ENCODE measurements at places on chromosomes 4 and X.
A peak's percentile ranks its signal among the peaks of the same experiment; 100 is the strongest.

DNA sequence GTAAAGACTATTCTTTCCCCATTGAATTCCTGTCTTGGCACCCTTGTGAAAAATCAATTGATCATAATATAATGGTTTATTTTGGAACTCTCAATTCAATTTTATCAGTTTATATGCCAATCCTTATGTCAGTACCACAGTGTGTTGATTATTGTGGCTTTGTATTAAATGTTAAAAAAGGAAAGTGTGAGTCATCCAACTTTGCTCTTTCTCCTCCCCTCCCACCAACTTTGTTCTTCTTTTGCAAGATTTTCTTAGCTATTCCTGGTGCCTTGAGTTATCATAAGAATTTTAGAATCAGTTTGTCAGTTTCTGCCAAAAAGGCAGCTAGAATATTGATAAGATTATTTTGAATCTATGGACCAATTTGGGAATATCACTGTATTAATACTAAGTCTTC lies 11.2 kb upstream of the RNF175 start:
- DNase-seq: peak; percentile 2

- DNase-seq: no peak
These were observed 166.9 kb upstream of the PCDH10 start for GRCh38 chr4:132982151-132982550.

GRCh38 chrX:118126286-118126685 lies 9.7 kb upstream of the KLHL13 start:
- no peak for DNase-seq

DNA sequence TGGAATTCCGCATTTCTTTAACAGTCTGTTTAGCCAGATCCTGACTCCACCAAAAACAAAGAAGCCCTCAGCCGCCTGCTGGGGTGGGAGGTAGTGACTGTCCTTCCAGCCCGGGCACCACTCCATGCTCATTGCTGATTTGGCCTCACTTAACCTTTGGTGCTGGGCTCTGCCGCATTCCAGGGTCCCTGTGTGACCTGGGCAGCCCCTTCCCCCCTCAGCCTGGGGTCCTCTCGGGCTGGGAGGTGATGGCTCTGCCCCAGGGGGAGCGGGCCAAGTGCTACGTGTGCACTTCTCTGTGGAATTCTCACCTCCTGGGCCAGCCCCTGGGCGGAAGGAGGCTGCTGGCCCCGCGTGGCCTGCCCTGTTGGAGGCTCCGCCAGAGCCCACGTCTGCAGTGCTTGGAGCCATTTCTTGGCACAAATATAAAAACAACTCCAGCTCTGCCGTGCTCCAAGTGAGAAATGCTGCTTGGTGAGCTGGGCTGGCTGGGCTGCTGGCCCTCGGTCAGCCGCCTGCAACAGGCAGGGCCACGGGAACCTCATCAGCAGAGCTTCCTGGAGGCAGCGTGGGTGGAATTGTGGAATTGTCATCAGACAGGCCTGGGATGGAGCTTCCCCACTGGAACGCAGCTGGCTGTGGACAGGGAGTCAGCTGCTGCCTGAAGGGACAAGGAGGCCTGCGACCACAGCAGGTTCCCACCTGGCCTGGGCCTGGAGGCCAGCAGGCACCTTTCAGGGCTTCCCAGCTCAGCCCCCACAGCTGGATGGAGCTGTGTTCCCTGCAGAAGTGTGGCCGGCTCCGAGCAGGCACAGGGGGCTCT lies 66.0 kb downstream of the TRMT44 start:
- no peak for DNase-seq

GRCh38 chr4:8904666-8905065 lies 33.0 kb upstream of the HMX1 start:
- DNase-seq: no peak

DNA sequence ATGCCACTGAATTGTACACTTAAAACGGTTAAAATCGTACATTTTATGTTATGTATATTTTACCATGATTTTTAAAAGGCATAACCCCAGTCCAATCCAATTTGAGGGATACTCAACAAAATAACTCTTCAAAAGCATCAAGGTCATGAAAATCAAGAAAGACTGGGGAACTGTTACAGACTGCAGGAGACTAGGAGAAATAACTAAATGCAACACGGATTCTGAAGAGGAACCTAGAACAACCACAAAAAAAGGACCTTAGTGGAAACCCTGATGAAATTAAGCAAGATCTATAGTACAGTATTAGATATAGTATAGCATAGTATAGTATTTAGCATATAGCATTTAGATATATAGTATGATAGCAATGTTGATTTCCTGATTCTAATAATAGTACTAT lies 26.8 kb downstream of the SH3KBP1 start:
- DNase-seq: peak; percentile 21

DNA sequence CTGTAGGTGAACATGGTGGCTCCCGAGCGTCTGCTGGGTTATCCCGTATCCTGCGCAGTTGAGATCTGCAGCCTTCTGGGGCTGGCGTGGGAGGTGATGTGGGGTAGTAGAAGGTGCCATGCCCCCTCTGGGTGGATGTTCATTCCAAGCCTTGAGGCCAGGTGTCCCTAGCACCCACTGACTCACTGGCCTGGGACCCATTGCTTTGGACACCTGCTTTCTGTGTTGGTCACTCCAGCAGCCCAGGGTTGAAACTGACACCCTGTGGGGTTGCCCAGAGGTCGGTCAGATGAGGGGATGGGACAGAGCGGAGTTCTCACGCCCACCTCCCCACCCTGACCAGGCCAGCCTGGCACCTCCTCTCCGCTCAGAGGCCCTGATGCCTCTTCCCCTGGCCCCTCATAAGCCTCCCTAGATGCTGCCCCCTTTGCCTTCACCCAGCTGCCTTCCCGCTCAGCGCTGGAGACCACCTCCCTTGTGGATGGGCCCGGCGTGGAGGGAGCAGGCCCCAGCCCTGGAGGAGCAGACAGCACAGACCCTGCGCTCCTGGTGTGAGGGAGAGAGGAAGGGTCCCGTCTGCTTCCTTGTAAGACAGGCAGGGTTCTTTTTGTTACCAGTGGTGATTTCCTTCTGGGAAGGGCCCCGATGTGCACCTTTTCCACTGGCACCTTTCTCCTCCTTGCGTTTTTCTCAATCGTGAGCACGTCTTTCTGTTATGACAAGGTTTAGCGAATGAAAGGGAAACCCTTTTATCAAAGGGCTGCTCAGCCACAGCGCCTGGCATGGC lies 2.0 kb downstream of the DOK7 start:
- DNase-seq: no peak

DNA sequence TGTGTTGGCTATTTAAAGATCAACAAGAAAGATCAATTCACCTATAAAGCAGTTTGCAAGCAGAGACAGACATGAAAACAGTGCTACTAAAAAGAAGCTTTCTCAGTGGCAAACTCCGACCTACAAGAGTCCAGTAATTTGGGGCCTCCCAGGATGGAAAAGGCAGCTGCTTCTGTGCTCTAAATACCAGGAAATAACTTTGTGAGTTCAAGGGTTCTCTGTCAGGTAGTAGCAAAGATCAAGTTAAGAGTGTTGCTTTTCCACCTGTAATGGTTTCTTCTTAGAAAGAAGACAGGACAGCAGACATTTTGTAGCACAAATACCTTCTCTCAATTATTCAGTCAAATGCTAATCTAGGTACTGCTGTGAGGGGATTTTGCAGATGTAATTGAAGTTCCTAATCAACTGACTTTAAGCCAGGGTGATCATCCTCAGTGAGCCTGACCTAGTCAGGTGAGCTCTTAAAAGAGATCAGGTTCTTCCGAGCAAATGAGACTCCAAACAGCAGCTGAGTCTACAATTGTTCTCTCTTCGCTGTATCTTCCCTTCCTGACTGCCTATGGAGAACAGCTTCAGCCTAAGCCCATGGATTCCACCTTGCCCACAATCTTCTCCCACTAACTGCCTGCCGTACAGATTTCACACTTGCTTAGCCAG lies 13.5 kb downstream of the ANKRD17 start:
- DNase-seq: no peak

DNA sequence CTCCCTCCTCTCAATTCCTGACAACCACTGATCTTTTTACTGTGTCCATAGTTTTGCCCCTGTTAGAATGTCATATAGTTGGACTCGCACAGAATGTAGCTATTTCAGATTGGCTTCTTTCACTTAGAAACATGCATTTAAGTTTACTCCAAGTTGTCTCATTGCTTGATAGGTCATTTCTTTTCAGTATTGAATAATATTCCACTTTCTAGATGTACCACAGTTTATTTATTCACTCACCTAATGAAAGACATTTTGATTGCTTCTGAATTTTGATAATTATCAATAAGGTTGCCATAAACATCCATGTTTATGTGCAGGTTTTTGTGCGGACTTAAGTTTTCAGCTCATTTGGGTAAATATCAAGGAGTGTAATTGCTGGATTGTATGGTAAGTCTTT lies 38.5 kb downstream of the SLC9B1 start:
- DNase-seq: no peak

- DNase-seq: no peak
These were observed 34.5 kb downstream of the SPINK2 start for GRCh38 chr4:56786955-56787354.

DNA sequence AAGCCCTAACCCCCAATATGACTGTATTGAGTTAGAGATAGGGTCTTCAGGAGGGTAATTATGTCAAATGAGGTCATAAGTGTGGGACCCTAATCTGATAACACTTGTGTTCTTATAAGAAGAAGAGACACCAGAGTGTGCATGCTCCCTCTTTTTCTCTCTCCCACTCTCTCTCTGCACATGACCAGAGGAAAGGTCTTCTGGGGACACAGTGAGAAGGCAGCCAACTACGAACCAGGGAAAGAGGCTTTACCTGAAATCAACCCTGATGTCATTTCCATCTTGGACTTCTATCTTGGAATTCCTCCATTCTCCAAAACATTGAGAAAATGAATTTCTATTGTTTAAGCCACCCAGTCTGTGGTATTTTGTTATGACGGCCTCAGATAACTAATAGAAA lies 97.2 kb upstream of the MAD2L1 start:
- DNase-seq: no peak

- DNase-seq: no peak
These were observed 134.2 kb downstream of the SPOCK3 start for GRCh38 chr4:167100120-167100519.

- DNase-seq: no peak
These were observed 34.8 kb downstream of the SMPX start for GRCh38 chrX:21723084-21723483.

DNA sequence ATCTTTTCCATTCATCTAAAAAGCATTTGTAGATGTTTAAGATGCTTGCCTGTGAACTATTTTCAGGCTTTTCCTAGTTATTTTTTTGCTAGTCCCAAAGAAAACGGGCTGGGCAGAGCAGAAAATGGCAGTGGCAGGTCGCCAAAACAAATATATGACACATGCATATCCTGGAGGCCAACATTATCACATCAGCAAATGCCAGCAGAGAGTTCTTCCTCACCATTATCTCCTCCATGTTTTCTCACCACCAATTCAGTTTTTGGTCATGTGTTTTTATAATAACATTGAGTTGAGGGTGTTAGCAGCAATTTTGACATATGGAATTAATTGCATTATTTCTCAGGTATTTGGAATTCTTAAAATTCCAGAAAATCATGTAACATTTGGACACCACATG lies 97.9 kb upstream of the EOLA2 start:
- no peak for DNase-seq

GRCh38 chrX:109475174-109475891 lies 6.6 kb downstream of the GUCY2F start:
- DNase-seq: no peak

- DNase-seq: no peak
These were observed 62.3 kb downstream of the LNX1 start for GRCh38 chr4:53529025-53529424.

DNA sequence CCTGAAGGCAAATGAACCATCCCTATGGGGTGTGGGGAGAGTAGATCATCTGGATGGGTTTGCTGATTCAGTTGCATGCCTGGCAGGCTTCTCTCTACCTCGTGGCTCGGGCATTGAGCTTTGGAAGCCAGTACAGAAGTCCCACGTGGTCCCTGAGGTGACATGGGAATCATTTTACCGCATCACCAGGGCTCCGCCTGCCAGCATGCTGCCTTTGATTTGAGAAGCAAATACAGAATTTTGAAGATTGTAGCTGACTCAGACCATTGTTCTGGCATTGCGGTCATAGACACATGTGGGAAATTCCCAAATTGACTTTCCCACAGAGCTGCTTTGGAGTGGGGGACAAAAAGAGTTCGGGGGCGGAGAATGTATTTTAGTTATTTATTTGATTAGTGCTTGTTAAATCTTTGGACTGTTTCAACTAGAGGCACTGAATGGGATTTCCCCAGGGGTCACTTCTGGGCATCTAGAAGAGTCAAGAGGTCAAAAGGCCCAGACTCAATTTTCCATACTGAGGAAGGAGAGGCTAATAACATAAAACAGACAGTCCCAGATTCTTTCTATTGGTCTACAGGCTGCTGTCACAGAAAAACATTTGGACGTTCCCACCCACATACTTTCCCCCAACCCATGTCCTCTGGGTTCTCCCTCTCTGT lies 79.3 kb downstream of the NHSL2 start:
- no peak for DNase-seq

DNA sequence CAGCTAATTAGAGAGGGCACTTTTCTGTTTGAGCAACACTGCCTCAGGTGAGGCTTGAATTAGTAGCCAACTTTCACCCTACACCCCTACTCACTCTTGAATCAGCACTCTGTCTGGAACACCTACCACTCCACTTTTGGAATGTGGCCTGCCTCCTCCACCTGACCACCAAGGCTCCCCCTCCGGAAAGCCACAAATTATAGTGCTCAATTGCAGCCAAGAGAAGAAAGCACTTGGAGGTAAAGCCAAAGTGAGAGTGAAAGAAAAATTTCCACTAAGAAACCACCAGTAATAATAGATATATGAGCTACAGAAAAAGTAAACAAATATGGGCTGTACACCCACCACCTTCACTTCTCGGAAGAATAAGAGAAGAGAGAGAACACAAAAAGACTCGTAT lies 41.1 kb downstream of the PPP3CA start:
- no peak for DNase-seq

- no peak for DNase-seq
These were observed 240.8 kb upstream of the DDX53 start for GRCh38 chrX:22758807-22759481.

GRCh38 chr4:185346975-185347601 lies 48.6 kb downstream of the LRP2BP start:
- DNase-seq: no peak

GRCh38 chr4:14176613-14177012 lies 549.1 kb upstream of the BOD1L1 start:
- no peak for DNase-seq

GRCh38 chrX:130413415-130413814 lies 11.6 kb downstream of the RBMX2 start:
- no peak for DNase-seq

DNA sequence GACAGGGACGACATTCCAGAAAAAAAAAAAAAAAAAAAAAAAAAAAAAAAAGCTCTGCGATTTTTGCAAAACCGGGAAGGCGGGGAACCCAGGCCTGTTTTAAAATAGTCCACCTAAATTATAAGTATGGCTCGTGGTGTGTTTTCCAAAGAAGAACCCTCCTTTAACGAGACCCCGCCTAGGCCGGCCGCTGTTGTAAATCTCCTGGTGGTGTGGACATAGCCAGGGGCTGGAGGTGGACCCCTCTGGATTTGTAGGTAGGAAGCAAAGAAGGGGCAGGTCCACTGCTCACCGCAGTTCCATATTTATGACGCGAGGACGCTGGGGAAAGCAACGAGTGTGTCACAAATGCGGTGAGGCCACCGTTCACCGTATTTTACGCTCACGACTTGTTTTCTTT lies 94.0 kb upstream of the SHOX start:
- DNase-seq: no peak
